Central memory CD8-positive, alpha-beta T cell (primary cell): ENCODE measurements at places on chromosomes 4 and X.
A peak's percentile ranks its signal among the peaks of the same experiment; 100 is the strongest.

DNA sequence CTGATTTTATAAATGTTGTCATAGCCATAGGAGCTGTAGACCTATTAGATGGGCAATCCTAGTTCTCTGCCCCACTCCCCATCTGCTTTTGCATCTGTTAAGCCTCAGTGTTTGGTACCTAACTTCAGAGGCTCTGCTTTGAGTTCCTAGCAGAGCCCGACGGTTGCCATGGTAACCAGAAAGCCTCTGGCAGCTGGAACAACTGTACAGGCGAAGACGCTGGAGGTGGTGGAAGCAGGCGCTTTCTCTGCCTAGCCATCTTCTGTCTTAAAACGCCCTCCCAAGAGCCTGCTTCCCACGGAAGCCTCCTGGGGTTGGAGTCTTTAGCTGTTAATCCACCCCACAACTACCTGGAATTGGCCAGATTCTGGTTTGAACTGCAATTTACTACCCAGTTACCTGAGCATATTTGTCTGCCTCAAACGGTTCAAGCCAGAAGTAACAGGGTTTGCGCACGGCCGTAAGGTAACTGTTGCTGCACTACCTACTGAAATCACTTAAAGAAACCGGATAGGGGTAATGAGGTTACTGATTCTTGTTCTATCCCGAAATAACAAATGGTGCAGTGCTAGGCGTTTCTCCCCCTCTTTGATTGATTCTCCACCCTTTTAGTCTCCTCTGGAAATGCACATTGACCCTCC lies 1.0 kb upstream of the GABRG1 start:
- DNase-seq, result no peak

- DNase-seq, result no peak
Measured at GRCh38 chr4:159048166-159048886, 54.6 kb upstream of the RAPGEF2 start.

DNA sequence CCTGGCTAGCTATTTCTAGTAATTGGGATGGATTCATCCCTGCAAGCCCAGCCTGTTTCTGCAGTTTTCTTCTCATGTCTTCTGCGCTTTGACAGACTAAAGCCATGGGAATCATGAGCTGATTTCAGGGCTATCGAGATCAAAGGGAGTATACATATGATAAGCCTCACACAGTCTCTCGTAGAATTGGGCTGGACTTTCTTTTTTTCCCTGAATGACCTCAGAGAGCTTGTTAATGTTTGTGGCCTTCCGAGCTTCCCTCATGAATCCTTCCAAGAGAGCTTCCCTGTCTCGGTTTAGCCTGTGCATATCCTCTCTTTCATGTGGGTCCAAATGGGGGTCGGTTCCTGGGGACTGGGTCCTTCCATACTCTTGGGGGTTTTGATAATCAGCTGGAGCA lies 130.3 kb downstream of the ADRA2C start:
- no peak for DNase-seq

GRCh38 chr4:12884846-12885796 lies 599.0 kb downstream of the RAB28 start:
- no peak for DNase-seq

- no peak for DNase-seq
Measured at GRCh38 chr4:10011277-10011676, 10.0 kb downstream of the SLC2A9 start.

DNA sequence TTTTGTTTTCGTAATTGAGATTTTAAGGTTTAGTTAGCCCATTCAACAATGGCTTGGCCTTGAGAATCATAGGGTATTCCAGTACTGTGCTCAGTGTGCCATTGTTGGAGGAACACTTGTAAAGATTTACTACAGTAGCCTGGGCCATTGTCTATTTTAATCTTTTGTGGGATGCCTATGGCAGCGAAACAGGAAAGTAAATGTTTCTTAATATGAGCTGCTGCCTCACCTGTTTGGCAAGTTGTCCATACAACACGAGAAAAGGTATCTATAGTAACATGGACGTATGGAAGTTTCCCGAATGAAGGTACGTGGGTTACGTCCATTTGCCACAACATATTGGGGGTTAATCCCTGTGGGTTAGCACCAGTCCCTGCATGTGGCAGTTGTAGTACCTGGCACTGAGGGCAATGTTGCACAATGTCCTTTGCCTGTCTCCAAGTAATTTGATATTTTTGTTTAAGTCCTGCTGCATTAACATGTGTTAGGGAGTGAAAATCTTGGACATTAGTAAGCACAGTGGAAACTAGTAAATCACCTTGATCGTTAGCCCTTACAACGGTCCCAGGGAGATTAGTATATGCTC lies 38.6 kb upstream of the AADAT start:
- no peak for DNase-seq

DNA sequence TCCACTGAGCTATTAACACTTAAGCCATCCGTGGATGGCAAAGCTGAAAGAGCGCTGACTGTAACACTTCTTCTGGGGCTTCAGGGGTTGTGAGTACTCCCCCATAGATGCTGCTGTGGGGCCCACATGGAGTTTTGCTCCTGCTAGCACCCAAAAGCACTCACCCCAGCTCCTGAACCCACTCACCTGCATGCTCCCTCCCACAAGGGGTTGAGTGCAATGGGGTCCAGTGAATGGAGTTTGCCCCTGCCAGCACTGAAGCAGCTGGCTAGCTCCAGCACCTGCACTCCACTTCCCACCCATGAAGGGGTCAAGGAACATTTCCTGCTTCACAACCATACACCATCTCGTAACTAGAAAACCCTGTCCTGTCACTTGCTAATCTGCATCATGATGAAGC lies 78.9 kb downstream of the IL21 start:
- DNase-seq, result no peak

DNA sequence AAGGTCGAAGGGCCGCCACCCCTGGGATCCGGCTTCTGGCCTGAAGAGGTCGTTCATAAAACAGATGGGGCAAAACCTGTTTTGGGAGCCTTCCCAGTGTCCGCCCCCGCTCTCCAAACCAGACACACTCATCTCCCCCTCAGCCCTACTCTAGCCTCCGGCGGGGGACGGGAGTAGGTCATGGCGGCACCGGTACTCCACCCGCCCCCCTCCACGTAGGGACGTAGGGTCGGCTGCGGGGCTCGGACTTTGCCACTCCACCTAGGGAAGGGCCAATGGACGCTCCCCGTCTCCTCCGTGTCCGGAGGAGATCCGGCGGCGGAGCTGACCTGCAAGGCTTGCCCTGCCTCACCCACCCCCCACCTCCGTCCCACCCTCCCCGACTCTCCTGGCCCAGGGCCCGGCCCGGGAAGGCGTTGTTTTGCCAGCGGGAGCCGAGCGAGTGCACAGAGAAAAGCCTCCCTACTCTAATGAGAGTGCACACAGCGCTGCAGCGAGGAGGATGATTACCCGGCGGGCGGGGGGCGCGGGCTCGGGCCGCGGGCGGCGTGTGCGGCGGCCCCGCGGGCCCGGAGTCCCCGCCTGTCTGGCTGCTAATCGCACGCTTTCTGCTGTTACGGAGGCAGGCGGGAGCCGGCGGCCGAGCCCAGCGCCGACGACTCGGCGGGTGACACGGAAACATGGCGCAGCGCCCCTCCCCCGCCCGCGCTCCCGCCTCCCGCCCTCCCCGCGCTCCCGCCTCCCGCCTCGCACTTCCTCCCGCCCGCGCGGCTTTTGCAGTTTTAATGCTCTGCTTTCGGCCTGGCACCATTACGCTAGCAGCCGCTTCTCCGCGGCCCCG lies 8.3 kb upstream of the BCOR start:
- DNase-seq, result peak; percentile 34

GRCh38 chr4:189804894-189805293 lies 135.8 kb upstream of the FRG1 start:
- no peak for DNase-seq

GRCh38 chrX:141469469-141469868 lies 115.1 kb downstream of the SPANXA1 start:
- no peak for DNase-seq

- DNase-seq, result no peak
Measured at GRCh38 chr4:91936311-91936710, 367.5 kb upstream of the GRID2 start.

GRCh38 chrX:10159145-10159468 lies 2.3 kb downstream of the CLCN4 start:
- DNase-seq, result no peak

- no peak for DNase-seq
Measured at GRCh38 chrX:131840799-131841495, 182.2 kb upstream of the STK26 start.

- no peak for DNase-seq
Measured at GRCh38 chrX:134868771-134869495, 121.9 kb upstream of the SMIM10 start.

DNA sequence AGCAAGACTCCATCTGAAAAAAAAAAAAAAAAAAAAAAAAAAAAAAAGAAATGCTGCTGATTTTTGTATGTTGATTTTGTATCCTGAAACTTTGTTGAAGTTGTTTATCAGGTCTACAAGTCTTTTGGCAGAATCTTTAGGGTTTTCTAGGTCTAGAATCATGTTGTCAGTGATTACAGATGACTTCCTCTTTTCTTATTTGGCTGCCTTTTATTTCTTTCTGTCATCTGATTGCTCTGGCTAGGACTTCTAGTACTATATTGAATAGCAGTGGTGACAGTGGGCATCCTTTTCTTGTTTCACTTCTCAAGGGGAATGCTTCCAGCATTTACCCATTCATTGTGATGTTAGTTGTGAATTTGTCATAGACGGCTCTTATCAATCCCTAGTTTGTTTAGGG lies 334.4 kb downstream of the SPRY1 start:
- DNase-seq, result no peak

DNA sequence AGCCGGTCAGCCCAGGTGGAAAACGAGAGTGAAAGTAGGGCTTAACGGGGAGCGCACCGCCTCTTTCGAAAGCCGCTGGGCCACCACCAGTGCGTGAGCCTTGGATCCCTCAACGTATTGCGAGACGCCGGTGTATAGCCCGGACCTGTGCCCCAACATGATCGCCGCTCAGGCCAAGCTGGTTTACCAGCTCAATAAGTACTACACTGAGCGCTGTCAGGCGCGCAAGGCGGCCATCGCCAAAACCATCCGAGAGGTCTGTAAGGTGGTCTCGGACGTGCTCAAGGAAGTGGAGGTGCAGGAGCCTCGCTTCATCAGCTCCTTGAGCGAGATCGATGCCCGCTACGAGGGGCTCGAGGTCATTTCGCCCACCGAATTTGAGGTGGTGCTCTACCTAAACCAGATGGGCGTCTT lies 929 bp downstream of the MAB21L2 start:
- DNase-seq, result no peak

GRCh38 chr4:116665716-116666115 lies 419.7 kb downstream of the TRAM1L1 start:
- DNase-seq, result no peak

GRCh38 chr4:84167564-84167963 lies 331.5 kb downstream of the NKX6-1 start:
- no peak for DNase-seq

GRCh38 chr4:37487668-37488067 lies 198.5 kb downstream of the RELL1 start:
- DNase-seq, result no peak

- DNase-seq, result no peak
Measured at GRCh38 chr4:104457308-104457981, 37.2 kb downstream of the CXXC4 start.

DNA sequence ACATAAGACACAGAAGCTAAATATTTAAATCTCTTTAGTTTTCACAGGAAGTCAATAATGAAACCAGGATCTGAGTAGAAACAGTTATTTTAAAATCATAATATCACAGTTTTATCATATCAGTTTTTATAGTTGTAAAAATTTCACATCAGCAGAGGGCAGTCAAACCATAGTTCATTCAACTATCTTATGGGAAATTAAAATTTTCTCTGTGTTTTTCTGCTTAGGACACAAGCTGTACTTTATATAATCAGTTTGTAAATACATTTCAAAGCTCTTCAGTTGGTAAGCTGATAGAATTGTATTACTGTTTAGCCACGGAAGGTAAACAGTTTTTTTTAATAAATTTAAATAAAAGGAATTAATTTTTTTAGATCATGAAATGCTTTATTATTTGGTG lies 204.8 kb upstream of the NUDT6 start:
- no peak for DNase-seq

DNA sequence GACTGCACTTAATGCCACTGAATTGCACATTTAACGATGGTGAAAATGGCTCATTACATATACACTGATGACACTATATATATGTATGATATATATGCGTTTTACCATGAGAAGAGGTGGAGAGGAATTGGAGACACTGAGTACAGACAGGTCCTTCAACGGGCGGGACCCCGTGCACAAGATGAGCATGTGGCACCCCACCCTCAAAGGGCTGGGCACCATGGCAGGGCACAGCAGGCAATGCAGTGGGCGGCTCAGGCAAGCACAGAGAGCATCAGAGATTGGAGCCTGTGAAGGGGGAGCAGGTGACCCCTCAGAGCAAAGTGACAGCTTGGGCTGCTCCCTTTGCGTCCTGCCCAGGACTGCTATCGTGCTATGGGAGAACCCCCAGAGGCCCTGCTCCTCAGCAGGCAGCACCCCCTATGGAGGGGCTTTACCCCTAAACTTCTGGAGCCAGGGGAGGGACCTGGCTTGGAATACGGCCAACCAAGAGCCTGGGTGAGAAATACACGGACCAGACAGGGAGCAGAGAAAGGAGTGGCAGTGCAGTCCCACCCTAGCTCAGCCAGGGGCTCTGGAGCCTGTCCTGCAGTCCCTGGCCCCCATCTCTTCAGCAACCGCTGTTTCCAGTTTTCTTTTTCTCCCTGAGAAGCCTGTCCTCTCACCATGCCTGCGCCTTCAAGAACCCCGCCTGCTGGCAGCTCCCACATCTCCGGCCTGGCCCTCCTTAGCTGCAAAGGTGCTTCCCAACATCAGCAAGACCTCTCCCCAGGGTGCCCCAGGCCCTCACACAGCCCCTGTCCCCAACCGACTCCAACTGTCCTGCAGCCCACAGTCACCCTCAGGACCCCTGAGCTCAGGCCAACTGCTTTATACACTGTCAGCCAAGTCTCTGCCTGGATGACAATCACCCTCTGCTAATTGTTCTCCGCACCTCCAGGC lies 10.5 kb downstream of the SLC6A8 start:
- no peak for DNase-seq

DNA sequence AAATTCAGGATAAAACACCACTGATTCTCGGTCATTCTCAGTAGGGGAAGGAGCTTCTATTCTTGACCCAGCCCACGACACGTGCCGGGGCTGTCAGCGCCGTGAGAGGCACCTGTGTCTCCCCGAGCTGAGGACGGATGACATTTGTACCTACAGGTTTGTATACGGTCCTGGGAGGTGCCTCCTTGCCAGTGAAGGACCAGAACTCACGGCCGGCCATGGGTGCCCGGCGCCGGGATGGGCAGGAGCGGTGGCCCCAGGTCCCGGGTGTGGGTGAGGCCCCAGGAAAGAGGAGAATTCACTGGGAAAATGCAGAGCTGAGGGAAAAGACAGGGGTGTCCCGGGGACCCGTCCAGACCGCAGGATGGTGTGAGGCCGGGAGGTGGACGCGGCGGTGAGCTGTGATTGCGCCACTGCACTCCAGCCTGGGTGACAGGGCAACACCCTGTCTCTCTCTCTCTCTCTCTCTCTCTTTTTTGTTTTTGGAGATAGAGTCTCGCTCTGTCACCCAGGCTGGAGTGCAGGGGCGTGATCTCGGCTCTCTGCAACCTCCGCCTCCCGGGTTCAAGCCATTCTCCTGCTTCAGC lies 48.9 kb upstream of the PPP2R3B start:
- no peak for DNase-seq
